ENCODE measurements at places on chromosomes 2 and 18. TPM values are rescaled to one million over a fixed set of nuclear protein-coding genes. Genes with fewer than 3 reads are reported as not detected.

The OSBPL6 gene
- 3.3 TPM for total RNA-seq

GRCh38 chr18:64807560-64807959, 658.7 kb upstream of the LINC00305 start:
- no peak for DNase-seq

The SETBP1 gene
- 2.5 TPM for total RNA-seq

GRCh38 chr18:41798879-41799278, 156.2 kb upstream of the PIK3C3 start:
- DNase-seq = no peak

DNA sequence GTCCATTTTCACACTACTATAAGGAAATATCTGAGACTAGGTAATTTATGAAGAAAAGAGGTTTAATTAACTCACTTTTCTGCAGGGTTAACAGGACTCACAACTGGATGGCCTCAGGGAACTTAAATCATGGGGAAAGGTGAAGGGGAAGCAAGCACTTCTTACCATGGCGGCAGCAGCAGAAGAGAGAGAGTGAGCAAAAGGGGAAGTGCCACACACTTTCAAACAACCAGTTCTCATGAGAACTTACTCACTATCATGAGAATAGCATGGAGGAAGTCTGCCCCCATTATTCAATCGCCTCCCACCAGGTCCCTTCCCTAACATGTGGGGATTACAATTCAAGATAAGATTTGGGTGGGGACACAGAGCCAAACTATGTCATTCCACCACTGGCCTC, 55.1 kb upstream of the NETO1 start:
- DNase-seq = no peak

- no peak for DNase-seq
These were observed 1.7 kb downstream of the APOB start for GRCh38 chr2:21041943-21042707.

GRCh38 chr2:53715568-53715967, 52.0 kb upstream of the CHAC2 start:
- DNase-seq = no peak

DNA sequence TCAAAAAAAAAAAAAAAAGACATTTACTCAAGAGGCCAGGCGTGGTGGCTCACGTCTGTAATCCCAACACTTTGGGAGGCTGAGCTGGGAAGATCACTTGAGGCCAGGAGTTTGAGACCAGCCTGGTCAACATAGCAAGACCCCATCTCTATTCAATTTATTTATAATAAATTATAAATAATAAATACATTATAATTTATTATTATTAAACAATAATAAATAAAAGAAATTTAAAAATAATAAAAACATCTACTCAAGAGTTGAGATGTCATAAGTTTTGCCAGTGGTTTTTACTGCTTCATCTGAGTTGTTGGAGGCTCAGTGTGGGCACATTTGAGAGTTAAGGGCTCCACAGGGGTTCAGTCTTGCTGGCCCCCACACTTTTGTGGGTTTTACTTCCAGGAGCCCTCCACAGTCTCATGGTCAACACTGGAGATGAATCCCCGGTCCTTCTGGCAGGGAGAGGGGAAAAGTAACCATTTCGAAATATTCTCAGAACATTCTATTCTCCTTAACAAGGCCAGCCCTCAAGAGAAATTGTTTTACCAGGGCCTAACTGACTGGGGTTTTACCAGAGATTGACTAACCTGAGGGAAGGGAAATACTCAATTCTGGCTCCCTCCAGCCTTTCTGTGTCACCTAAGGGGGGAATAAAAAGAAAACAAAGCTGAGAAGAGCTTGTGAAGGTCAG, 51.6 kb upstream of the NCOA1 start:
- DNase-seq = no peak

DNA sequence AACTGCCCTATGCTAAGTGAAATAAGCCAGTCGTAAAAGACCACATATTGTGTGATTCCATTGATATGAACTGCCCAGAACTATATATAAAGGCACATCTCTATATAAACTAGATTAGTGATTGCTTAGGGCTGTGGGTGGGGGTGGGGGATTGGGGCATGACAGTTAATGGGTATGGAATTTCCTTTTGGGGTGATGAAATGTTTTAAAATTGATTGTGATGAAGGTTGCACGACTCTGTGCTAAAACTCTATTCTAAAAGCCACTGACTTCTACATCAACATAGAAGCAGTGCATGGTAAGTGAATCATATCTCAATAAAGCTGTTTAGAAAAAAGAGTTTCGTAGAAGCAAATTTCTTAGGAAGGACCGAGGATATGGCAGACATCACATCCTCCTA, 53.0 kb downstream of the CDCA7 start:
- DNase-seq = no peak

The NPAS2 gene
- 8.0 TPM for total RNA-seq

DNA sequence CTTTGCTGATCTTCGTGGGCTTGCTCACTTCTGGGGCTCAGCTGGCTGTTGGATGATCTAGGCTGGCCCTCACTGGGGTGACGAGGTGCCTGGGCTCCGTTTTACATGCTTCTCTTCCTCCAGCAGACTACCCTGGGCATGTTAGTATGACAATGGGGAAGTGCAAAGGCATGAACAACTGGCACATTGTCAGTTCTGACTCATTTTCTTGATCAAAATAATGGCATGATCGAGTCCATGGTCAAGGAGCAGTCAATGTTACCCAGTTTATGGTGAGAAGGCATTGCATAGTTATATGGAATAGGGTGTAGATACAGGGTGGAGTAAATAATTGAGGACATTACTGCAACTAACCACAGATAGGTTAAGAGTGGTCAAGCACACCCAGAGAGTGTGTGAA, 10.0 kb upstream of the UPP2 start:
- DNase-seq = no peak

- DNase-seq = no peak
These were observed 240.5 kb downstream of the MREG start for GRCh38 chr2:215772634-215773563.

DNA sequence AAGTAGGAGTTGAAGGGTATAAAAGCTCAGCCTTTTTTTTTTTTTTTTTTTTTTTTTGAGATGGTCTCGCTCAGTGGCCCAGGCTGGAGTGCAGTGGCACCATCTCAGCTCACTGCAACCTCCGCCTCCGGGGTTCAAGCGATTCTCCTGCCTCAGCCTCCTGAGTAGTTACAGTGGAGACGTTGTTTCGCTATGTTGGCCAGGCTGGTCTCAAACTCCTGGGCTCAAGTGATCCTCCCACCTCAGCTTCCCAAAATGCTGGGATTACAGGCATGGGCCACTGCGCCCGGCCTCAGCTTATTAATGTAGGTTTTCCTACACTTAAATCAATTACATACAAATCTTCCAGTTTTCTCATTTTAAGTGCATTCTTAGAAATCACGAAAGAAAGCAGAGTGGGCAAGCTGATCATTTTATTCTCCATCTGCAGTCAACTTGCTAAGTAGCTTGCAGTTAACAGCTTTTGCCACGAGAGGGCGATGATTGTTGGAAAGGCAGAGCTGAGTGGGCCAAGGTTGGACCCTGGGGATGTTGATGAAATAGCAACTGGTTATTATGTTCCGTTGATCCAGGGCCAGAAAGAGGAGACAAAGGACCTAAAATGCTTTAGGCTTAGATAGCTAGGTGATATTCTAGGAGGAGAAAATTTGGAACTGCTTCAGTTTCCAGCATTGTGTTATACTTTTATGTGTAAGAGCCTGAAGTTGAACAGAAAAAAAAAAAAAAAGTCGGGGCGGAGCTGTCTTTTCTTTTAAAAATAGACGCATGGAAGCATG, 234.4 kb upstream of the EPAS1 start:
- DNase-seq = peak; percentile 64

GRCh38 chr2:239813261-239814115, 211.7 kb downstream of the NDUFA10 start:
- no peak for DNase-seq

The ADCYAP1 gene
- total RNA-seq = 0.08 TPM

- no peak for DNase-seq
These were observed 851.6 kb upstream of the CDH2 start for GRCh38 chr18:29028560-29028959.

The ASPRV1 gene
- total RNA-seq = 0.19 TPM

The DCDC2C gene
- total RNA-seq = not detected

GRCh38 chr2:235160281-235160810, 208.5 kb downstream of the SH3BP4 start:
- DNase-seq = no peak

DNA sequence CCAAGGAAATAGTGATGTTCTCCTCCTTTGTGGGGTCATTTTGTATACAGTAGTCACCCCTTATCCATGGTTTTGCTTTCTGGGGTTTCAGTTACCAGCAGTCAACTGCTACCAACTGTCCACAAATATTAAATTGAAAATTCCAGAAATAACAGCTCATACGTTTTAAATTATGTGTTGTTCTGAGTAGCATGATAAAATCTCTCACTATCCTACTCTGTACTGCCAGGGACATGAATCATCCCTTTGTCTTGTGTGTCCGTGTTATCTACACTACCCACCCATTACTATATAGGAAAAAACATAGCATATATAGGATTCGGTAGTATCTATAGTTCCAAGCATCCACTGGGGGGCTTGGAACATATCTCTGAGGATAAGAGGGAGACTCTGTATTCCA, 120.9 kb upstream of the DCC start:
- no peak for DNase-seq

The DHRS9 gene
- total RNA-seq = 0.67 TPM

The TUBB8B gene
- not detected for total RNA-seq

The GCG gene
- not detected for total RNA-seq

The SCYGR4 gene
- total RNA-seq = not detected

- no peak for DNase-seq
These were observed 24.8 kb downstream of the NCK2 start for GRCh38 chr2:105769504-105769903.

DNA sequence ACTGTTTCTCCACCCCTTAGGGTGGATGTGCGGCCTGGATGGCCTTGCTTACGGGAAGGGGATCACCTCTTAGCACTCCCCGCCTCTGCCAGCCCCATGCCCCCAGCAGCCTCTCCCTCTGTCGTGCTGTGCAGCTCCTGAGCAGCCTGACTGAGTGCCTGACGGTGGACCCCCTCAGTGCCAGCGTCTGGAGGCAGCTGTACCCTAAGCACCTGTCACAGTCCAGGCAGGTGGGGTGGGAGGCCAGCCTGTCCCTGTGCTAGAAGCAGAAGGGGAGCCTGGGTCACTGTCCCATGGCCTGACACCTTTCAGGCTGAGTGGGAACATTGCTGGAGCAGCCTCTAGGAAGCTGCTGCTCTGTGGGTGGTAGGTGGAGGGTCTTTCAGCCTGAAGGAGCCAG, 5.2 kb downstream of the TMEM214 start:
- no peak for DNase-seq

DNA sequence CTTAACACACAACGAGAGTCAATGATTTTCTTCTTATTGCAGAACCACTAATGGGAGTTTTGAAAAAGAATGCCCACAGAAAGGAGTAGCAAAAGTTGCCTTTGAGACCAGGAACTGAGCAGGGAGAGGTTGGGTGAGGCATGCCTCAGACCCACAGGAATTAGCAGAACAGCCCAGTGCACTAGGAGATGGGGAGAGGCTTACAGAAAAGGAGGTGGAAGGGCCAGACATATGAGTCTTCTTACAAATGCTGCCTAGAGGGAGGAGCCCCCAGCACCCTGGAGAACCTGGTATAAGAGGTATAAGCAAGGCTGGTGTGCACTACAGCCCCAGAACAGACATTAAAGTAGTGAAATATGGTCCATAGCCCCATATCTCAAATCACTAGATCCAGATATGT, 162.0 kb downstream of the DTNA start:
- no peak for DNase-seq

GRCh38 chr2:235216901-235217300, 265.1 kb downstream of the SH3BP4 start:
- no peak for DNase-seq

- DNase-seq = no peak
These were observed 117.6 kb upstream of the HAAO start for GRCh38 chr2:42909966-42910365.

DNA sequence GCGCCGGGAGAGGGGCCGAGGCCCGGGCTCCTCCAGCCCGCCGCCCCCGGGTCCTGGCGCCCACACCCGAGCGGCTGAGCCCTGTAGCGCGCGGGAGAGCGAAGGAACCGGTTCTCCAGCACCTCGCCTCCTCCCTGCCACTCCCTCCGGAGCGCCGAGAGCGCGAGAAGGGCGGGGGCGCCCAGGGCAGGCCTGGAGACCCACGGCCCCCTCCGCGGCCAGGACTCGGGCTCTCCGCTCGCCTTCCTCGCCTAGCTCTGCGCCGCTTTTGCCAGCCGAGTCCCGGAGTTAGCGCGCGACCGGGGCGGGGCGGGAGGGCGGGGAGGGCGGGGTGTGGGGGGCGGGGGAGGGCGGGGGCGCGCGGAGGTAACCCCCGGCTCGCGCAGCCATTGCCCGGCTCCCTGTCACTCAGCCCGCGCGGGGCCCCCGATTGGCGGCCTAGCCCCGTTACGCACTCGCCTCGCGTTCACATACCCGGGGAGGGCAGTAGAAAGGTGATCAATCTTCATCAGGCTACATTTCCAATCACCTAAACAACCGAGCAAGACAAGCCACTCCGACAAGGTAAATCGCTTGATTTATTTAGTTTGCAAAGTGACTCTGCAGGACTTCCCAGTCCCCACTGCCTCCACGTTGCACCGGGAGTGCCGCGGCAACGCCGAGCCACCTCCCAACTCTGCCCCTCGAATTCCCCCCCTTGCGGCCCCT, at the start of gene OTX1:
Gene OTX1 (plus strand): TSS at position 497 of the 708 bp plus-strand sequence. CDS start 2,161 bp downstream, outside the sequence.
- DNase-seq = no peak

The KCNG2 gene
- total RNA-seq = 0.23 TPM

DNA sequence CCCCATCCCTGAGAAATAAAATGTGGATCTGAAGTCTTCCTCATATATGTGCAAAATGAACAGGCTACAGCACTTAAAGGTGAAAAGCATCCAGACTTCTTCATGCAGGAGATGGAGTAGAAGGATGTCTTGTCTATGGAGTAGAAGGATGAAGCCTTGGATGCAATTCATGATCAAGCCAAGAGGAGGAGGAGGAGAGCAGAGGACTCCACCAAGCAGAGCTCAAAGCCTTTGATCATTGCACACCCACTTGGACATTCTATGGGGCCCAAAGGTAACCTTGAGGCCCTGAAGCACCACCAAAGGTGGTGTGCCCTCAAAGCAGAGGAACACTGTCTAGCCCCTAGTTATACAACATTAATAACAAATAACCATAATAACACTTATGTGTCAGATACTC, 17.3 kb downstream of the ACMSD start:
- no peak for DNase-seq

GRCh38 chr2:69567157-69567908, 76.2 kb downstream of the AAK1 start:
- no peak for DNase-seq

- no peak for DNase-seq
These were observed 353.2 kb downstream of the ZEB2 start for GRCh38 chr2:144166743-144167142.

The TRIM43 gene
- total RNA-seq = not detected

DNA sequence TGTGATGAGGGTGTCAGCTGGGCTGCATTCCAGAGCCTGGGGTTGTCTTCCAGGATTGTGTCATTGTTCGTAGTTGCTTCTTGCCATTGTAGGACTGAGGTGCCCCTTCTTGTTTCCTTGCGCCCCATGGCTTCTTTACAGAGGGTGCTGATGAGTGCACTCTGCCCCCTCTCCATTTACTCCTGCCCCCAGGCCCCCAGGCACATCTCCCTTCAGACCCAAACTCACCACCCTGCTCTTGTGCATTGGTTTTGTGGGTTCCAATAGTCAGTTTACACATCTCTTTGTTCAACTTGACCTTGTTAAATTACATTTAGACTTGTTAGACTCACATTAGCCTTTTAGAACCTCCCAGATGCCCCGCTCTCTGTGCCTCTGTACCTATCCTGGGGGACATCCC, 33.1 kb downstream of the HJURP start:
- no peak for DNase-seq
